ENCODE measurements at places on chromosomes 2 and 18.

GRCh38 chr18:37584217-37584616 lies 18.6 kb upstream of the CELF4 start:
- no peak for DNase-seq

GRCh38 chr2:73868204-73868978 lies 24.4 kb upstream of the ACTG2 start:
- no peak for DNase-seq

DNA sequence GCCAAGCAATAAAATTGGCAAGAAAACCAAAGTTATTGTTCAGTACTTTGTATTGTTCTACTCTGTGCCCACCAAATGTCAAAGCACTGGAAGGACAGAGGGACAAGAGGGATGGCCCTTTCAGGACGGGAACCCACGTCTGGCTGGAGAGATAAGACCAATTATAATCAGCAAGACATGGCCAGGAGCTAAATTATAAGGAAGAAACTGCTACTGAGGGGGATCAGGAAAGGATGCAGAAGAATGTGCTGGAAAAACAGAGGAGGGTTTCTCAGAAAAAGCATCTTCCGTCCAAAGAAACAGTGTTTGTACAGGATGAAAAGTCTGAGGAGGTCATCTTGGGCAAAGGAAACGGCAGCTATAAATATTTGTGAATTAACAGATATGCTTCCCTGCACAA lies 46.4 kb upstream of the NARS1 start:
- DNase-seq, result no peak

DNA sequence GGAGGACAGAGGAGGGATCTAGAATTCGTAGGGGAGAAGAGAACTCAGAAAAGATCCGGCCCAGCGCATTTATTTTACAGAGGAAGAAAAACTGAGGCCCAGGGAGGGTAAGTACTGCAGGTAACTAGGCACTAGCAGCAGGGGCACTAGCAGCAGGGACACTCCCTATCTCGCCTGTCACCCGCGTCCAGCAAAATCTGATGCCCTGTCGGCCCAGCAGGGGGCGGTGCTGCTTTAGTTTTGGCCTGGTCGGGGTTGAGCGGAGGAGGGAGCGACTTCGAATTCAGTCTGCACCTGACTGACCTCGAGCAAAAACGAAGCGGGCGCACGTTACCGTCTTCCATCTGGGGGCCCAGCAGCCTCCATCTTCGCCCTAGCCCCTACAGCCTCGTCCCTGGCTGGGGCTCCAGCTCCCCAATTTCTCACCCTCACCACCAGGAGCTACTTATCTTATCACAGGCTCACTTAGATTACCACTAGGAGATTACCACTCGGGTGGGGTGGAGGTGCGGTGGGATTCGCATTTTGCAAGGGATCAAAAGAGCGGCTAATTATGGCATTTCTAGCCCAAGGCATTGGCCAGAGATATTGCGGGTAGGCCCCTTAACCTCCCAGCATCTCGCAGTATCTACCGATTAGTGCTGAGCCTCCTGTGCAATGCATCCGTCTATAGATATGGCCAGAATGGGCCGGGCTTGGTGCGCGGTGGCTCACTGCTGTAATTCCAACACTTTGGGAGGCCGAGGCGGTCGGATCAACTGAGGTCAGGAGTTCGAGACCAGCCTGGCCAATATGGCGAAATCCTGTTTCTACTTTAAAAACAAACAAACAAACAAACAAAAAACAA lies 17.8 kb upstream of the CD8A start:
- DNase-seq, result peak; percentile 81

GRCh38 chr2:118417406-118418120 lies 329.3 kb downstream of the INSIG2 start:
- no peak for DNase-seq

DNA sequence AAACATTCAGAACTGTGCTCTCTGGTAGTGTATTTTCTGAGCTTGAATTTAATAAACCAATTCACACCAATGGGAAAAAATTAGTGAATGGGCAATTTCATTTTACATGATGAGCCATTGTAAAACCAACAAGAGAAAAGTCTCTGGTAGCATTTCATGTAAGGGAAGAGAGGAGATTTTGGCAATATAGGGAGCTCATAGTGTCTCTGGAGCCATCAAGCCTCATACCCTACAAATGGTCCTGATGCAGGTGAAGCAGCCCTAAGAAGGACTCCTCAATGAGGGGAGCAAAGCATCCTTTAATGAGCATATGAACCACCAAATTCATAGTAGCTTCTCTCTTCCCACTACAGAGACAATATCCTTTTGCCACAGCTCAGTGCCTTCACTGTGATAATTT lies 373.0 kb downstream of the RIT2 start:
- no peak for DNase-seq

GRCh38 chr2:158212301-158212700 lies 110.6 kb downstream of the UPP2 start:
- no peak for DNase-seq

- no peak for DNase-seq
Measured at GRCh38 chr2:108267101-108267500, 21.6 kb upstream of the SULT1C2 start.

- DNase-seq, result no peak
Measured at GRCh38 chr18:22088029-22088428, 81.4 kb upstream of the GATA6 start.

- no peak for DNase-seq
Measured at GRCh38 chr2:235001237-235002133, 49.7 kb downstream of the SH3BP4 start.

DNA sequence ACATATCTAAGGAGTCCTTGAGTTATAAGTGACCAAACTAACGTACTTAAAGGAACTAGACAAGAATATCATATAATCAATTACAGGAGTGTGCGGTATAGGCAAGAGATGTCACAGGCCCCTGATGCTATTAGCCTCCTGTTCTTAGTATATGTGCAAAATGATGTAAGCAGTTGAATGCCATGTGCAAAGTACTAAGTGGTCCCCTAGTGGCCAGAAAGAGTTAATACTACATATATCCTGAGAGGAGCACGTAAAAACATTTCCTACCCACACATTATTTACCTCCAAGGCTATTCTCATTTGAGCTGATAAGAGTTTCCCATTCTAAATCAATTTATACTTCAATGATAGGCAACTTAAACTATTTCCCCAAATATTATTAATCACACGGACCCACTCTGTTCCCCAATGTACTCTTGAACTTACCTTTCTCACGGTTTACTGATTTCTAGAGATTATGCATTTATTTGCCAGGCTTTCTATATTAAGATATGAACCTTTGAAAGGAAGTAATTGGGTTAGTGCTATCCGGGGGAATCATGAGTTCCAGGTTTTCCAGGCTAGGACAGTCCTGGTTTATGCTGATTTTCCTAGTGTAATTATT lies 158.0 kb upstream of the KLHL14 start:
- no peak for DNase-seq

- no peak for DNase-seq
Measured at GRCh38 chr18:55735199-55735855, 147.3 kb upstream of the TCF4 start.

DNA sequence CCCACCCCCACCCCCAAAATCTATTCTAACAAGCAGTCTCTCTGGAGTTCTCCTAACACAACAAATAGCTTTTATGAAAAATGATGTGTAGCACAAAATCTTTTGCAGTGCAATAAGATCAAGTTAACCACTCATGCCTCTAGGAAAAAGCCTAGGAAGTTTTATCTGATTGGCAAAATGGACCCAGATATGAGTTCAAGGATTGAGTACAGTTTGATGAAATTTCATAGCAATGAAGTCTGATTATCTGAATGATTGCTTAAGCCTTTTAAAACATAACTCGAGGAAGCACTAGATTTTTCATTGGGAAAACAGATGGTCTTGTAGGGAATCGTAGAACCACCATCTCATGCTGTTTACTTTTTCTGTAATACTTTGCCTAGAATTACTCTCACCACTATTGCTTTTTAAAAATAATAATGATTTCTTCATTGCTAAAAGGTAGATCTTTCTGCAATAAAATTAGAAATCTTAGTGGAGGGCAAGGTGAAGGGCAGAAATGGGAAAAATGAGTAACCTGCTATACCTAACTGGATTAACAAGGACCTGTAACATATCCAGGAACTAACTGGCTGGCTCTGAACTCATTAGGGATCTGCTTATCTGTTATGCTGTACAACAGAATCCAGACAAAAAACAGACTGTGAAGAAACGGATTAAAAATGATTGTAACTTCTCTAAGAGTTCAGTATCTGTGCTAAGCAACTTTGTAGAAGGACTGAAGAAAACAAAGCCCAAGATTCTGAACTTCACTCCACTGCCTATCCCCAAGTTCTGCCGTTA lies 73.7 kb upstream of the ETAA1 start:
- DNase-seq, result no peak

GRCh38 chr2:119276864-119277263 lies 53.2 kb downstream of the STEAP3 start:
- DNase-seq, result no peak

DNA sequence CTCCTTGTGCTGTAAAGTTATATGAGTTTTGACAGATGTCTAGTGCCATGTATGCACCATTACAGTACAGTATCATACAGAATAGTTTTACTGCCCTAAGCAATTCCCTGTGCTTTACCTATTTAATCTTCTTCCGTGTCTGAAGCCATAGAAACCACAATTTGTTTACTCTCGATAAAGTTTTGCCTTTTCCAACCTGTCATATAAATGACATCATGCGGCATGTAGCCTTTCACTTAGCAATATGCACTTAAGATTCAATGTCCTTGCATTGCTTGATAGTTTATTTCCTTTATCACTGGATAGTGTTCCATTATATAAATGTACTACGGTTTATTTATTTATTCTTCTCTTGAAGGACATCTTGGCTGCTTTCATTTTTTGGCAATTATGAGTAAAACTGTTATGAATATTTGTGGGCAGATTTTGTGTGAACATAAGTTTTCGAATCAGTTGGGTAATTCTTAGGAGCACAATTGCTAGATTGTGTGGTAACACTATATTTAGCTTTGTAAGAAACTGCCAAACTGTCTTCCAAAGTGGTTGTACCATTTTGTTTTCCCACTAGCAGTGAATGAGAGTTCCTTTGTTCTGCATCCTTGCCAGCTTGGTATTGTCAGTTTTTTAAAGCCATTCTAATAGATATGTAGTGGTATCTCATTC lies 136.8 kb upstream of the MAP3K20 start:
- DNase-seq, result no peak

- no peak for DNase-seq
Measured at GRCh38 chr2:122670897-122671296, 915.4 kb downstream of the TSN start.

DNA sequence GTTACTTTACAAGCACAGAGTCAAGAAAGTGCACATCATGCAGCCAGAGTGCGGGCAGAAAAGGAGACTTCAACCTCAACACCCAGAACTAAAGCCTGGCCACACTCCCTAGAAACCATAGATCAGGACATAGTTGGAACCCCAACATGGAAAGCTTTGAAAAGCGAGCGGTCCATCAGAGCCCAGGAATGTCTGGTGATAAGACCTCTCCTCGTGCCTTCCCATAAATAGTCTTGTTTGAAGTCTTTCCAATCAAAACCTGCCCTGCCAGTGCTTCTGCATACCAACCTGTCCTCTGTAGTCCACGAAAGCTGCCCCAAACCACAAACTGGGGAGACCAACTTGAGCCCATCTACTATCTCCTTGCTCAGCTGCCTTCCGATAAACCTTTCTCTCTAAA lies 55.5 kb downstream of the NEURL3 start:
- DNase-seq, result no peak

GRCh38 chr2:147135376-147135775 lies 709.5 kb upstream of the ACVR2A start:
- no peak for DNase-seq

GRCh38 chr18:44197832-44198611 lies 482.7 kb upstream of the SETBP1 start:
- no peak for DNase-seq

DNA sequence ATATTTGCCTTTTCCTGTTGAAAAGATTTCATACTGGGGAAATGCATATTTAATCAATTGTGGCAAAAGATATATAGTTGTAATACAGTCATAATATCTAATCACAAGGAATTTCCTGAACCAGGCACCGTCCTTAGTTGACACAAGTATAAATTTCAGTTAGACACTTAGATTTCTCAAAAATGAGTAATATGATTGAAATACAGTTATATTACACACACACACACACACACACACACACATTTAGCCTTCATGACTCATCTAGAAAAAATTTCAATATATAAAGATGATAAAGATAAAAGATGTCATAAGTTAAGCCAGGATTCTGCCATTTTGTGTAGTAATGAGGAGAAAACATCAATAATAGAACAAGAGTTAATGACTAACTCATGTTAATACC lies 258.4 kb upstream of the ZNF804A start:
- DNase-seq, result no peak

DNA sequence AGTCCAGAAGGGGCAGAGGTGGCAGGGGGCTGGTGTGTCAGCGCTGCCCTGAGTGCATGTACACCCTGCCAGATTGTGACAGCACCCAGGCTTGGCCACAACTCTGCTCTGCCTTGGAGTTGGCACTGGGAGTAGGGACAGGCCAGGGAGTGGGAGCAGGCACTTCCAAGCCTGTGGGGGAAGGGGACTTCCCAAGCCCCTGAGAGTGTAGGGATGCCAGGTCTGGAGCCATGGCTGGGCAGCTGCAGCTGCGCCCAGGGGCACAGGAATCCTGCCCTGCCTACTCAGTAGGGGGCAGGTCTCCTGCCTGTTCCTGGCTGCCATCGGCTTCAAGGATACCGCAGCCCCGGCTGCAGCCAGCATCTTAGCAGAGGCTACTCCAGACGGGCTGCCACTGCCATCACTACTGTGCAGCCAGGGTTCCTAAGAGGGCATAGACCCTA lies 109.4 kb downstream of the CALCRL start:
- DNase-seq, result no peak

DNA sequence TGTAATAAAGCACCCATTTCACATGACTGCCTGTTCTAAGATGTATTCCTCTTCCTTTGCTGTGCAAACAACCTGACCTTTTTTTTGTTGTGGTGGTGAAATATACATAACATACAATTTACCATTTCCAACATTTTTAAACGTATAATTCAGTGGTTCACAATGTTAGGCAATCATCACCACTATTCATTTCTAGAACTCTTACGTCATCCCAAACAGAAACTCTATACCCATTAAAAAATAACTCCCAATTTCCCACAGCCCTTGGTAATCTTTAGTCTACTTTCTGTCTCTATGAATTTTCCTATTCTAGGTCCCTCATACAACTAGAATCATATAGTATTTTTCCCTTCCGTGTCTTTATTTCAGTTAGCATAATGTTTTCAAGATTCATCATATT lies 36.7 kb downstream of the RND3 start:
- no peak for DNase-seq

DNA sequence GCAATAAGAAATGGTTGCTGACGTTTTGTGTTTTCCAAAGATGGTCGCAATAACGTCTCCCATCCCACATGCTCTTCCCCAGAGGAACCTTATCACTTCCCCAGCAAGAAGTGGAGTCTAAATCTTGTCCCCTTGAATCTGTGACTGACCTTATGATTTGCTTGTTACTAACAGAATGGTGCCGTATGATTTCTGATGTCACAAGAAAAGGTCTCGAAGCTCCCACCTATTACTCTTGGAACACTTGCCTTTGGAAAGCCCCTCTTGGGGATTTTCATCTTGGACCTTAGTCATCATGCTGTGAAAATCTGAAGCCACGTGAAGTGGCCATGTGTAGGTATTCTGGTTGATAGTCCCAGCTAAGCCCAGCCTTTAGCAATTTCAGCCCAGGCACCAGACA lies 86.2 kb upstream of the GLS start:
- no peak for DNase-seq

- no peak for DNase-seq
Measured at GRCh38 chr18:58057291-58057965, 13.4 kb downstream of the NEDD4L start.

- DNase-seq, result no peak
Measured at GRCh38 chr18:62245699-62246098, 58.6 kb downstream of the RELCH start.

- DNase-seq, result no peak
Measured at GRCh38 chr2:225737556-225737955, 338.0 kb downstream of the NYAP2 start.

GRCh38 chr2:182259629-182260150 lies 167.1 kb downstream of the PDE1A start:
- DNase-seq, result no peak

Measured in activated T-helper 1 cell treated with anti-CD3 and anti-CD28 coated beads, Interleukin-2, amount 50 U/mL, for 16 hours (primary cell).